COR-L47 (cell line): ENCODE measurements at places on chromosomes 7 and 10.

GRCh38 chr7:123917878-123918277, 7.2 kb upstream of the SPAM1 start:
- DNase-seq: no peak

DNA sequence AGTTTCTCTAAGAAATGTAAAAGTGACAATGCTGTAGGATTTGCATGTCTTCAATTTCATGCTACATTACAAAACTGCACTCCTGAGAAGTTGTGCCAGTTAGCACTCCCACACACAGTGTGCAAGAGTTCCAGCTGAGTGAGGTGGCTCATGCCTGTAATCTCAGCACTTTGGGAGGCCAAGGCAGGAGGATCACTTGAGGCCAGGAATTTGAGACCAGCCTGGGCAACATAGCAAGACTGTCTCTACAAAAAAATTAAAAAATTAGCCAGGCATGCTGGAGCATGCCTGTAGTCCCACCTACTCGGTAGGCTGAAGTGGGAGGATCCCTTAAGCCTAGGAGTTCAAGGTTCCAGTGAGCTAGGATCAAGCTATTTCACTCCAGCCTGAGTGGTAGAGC, 44.6 kb downstream of the FRA10AC1 start:
- no peak for DNase-seq

GRCh38 chr10:132946806-132947546, 4.6 kb upstream of the CFAP46 start:
- DNase-seq: no peak

- no peak for DNase-seq
These were observed 16.4 kb upstream of the OR2AE1 start for GRCh38 chr7:99893280-99893679.

- no peak for DNase-seq
These were observed 23.3 kb downstream of the CALML3 start for GRCh38 chr10:5547931-5548660.

- DNase-seq: no peak
These were observed 257.9 kb downstream of the TCF7L2 start for GRCh38 chr10:113207924-113208323.

DNA sequence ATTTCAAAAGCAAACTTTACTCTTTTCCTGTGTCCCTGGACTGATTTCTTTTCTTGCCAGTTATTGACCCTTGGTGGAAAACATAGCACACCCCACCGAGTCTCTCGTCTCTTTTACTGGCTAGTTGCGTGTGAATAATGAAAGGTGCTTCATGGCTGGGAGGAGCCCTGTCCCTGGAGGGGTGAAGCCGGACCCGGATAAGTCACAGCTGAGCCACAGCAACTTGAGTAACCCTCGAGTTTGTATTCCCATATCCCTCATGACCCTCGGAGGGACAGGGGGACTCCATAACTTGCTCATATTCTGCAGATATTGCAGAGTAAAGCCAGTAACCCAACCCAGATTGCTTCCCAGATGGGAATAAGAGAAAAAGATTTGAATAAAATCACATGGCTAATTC, 147.5 kb upstream of the FRMD4A start:
- DNase-seq: no peak

DNA sequence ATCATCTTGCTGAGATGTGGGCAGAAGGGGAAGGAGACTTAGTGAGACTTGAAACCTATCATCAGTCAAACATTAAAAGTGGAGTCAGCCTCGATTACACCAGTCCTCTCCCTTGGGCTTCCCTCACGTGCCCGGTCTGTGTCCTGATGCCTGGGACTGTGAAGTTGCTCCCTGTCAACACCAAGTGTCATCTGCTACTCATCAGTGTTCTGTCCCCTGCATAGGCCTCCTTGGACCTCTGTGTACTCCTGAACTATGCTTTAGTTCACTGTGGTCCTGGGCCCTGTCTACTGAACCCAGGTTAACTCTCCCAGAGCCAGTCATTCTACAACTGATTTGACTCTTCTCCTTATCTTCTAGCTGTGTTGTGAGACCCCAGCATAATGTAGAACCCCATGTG, 506.3 kb downstream of the TYW1 start:
- no peak for DNase-seq

DNA sequence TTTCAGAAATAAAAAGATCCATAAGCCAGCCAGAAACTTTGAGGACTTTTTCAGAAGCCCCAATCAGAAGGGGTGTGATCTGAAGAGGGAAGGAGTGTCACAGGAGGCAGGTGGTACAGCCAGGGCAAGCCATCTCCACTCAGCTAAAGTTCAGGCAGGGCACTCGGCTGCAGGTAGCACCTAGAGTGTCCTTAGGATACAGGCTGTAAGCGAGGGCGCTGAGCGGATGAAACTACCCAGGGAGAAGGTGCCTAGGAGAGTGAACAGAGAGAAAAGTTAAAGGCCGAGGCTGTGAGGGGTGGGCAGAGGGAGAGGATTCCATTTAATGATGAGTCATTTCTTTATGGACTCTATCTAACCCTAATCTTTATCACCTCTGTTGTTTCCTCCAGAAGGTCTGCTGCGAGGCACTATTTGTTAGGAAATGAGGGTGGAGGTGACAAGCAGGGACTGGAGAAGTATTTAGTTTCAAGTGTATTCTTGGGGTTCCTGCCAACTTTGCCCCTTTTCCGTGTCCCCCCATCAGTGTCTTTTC, 29.8 kb upstream of the ZCCHC24 start:
- DNase-seq: no peak

- DNase-seq: no peak
These were observed 73.2 kb downstream of the PARP12 start for GRCh38 chr7:139989366-139990141.

- DNase-seq: no peak
These were observed 8.9 kb downstream of the MSS51 start for GRCh38 chr10:73424478-73424877.

GRCh38 chr7:45084901-45085618, 3.7 kb downstream of the NACAD start:
- no peak for DNase-seq

- DNase-seq: no peak
These were observed 90.7 kb upstream of the C1QL3 start for GRCh38 chr10:16612115-16612980.

GRCh38 chr7:20193242-20193777, 23.9 kb downstream of the MACC1 start:
- no peak for DNase-seq

DNA sequence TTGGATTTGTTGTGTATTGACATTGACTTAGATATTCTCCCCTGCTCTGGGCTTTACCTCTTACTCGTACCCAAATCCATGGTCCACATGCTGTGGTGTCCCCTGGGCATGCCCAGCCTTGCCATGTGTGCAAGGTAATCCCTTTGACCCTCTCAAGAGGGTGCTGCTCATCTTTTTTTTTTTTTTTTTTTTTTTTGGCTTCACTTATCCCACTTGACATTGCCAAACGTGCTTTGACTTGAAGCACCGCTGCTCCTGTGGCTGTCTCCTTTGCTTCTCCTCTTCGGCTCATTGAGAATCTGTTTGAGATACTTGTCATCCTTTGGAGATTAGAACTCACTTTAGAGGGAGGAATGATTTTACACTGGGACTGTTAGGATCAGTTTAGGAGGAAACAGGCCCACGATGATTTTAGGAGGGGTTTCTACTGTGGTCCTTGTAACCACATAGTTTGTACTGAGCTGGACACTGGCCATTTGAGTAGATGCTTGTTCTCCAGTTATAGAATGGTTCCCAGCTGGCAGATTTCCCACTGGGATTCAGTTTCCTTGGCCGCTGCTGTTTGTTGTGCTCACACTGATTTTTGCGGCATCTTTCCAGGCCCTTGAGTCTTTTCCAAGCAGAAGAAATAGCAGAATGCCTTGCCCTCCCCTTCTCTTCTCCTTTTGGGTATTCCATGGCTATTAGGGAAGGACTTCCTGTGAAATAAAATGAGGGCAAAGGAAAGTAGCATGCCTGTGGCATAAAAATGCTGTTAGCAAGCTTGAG, 184.8 kb downstream of the AUTS2 start:
- no peak for DNase-seq

- DNase-seq: no peak
These were observed 211.6 kb upstream of the MAGI2 start for GRCh38 chr7:79664884-79665676.

- DNase-seq: no peak
These were observed 733.4 kb downstream of the MAGI2 start for GRCh38 chr7:78720066-78720465.

DNA sequence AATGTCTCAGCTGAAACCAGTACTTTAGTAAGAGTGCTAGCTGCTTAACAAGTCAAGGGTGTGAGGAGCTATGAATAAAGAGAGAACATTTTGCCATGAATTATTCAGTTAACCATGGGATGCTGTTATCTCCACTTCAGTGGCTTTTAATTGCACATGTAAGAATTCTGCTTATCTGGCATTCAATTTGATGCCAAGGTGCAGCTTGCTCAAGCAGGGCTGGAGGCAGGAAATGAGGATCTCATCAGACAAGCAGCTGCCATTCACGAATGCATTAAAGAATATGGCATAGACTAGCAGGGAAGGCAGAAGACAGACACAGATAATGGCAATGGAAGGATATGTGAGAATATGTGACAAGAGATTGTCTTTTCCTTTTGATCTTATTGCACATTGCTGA, 697.8 kb downstream of the NRG3 start:
- DNase-seq: no peak

- peak; percentile 36 for DNase-seq
These were observed 1.8 kb downstream of the TNRC18 start for GRCh38 chr7:5421714-5422395.

DNA sequence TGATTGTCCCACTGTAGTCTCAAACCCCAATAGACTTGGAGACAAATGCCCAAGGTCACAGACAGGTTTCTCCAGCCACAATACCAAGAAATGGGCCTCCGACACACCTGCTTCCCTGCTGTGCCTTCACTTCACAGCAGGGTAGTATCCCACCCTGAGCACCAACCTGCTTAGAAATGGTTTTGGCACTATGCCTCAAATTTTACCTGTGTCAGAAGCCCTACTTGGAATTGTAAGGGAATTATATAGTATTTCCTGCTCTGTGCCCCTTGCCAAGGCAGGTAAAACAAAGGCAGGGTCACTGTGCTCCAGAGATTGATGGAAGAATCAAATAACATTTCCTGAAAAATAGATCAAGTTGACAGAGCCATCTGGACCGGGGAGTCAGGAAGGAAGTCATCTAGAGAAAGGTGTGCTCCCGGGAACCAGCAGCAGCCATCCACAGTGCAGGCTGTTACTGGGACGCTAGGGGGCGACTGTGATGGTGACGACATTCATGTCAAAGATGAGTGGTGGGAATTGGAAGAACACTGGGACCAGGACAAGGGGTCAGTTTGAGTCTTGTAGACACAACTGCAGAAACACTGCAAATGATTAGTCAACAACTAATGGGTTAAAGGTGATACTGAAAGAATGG, 117.8 kb upstream of the AKR1E2 start:
- DNase-seq: no peak

GRCh38 chr7:88218836-88219605, 817 bp downstream of the SRI start:
- peak; percentile 51 for DNase-seq

- DNase-seq: no peak
These were observed 550.3 kb downstream of the GRM8 start for GRCh38 chr7:126702242-126703016.

DNA sequence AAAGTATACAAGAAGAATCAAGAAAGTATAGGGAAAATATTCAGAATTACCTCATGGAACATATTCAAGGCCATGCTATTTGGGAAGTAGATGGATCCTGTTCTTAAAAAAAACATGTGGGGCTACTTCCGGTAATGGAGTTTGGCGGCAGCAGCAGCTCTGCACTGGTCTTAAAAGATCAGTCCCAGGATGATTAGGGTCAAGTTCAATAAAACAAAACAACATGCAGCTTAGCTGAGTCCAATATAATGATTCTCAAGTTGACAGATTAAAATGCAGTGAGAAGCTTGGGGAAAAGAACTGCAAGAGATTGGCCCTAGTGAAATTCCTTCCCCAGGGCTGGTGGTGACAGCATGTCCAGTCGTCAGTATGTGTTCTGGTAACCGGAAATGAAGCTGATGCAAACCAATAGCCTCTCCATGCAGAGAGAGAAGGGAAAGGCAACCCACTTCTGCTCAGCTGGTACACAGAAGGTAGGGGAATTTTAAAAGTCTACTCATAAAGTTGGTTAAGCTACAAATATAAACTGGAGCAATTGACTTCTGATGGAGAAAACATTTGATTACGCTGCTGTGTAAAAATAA, 305.1 kb upstream of the IMMP2L start:
- no peak for DNase-seq

GRCh38 chr10:57098146-57098545, 737.1 kb upstream of the ZWINT start:
- no peak for DNase-seq

DNA sequence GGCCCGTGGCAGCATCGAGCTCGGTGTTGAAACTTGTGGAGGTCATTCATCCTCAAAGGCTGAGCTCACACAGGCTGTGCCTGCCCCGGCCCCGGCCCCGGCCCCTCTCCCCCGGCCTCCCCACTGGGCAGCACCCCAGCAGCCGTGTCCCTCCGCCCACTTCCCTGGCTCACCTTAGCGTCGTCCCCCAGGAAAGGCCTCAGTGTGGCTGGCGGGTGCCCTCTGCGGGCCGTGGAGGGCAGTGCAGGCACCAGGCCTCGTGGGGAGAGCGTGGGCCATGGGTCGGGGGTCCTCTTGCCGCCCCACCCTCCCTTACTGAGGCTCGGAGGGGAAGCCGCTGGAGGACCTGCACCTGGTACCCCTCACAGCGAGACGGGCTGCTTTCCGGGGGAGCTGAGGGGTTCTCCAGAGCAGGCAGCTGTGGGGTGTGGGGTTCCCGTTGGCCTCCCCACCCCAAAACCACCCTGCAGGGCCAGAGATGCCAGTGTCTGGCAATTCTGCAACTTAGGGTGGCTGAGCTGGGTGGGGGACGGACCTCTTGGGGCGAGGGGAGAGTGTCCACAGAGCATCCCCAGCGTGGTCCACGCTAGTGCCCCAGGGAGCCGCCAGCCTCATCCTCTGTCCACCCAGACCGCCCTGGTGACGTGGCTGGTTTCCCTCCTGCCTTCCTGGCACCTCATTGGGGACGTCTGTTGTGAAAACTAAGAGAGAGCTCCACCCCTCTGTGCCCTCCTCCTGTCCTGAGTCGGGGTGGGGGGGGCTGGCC, 44.2 kb upstream of the DPYSL4 start:
- no peak for DNase-seq

DNA sequence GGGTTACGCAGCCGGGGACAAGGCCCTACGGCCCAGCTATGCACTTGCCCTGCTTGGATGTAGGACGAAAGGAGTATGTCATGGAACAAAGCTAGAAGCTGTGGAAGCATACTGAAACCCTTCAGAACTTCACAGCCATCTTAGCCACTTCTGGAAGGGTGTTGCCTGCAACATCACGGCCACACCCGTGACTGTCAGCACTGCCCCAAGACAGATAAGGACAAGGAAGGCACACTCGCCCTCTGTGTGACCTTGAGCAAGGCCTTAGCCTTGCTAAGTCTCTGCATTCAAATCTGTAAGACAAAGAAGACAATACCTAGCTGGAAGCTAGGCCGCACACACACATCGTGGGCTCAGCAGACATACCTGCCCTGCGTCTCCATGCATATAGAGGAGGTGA, 352.5 kb upstream of the MGMT start:
- no peak for DNase-seq

DNA sequence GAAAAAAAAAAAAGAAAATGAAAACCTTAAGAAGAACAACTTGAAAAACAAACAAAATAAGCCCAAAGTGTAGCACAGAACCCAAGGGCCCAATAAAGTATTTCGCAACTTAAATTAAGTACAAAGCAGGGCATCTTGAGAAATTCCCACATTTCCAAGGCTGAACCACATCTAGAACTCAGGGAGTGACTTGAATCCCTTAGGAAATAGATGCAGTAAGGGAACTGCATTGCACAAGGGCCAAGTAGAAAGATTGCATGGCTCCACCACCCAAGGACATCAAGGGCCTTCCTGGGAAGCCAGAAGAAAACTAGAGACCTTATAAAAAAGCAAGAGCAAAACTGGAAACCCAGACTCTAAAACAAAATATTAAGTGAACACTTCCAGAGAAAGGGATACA, 352.7 kb downstream of the CXCL12 start:
- no peak for DNase-seq
